ENCODE measurements at places on chromosomes 7 and 10.

DNA sequence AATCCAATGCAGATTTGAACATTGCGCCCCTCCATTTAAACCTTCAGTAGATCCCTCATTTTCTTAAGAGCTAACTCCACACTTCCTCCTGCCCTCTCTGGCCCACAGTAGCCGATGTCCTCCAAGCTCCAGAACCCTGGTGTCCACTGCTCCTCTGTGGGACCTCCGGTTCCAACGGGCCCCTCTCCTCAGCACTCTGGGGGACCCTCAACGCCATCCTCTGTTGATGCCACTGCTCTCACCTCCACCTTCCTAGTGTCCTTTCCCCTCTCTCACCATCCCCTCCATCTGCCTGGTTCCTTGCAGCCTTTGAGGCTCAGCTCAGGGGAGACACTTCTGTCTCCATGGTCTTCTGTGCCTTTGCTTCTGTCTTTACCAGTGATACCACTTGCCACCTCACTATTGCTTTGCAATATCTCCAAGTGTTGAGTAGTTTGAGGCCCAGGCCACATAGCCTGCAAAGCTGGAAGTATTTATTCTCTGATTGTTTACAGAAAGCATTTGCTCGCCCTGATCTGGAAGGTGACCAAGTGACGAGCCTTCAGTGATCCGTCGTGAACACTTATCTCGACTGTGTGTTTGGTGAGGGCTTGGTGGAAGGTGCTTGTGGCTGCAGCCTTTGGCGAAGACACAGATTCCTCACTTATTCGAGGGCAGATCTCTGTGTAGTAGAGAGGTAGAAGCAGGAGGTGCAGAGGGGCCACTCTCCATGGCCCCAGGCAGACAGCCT lies 104.8 kb upstream of the SHH start:
- DNase-seq = no peak

- no peak for DNase-seq
Observed at GRCh38 chr7:103577059-103577458, 131.1 kb upstream of the SLC26A5 start.

DNA sequence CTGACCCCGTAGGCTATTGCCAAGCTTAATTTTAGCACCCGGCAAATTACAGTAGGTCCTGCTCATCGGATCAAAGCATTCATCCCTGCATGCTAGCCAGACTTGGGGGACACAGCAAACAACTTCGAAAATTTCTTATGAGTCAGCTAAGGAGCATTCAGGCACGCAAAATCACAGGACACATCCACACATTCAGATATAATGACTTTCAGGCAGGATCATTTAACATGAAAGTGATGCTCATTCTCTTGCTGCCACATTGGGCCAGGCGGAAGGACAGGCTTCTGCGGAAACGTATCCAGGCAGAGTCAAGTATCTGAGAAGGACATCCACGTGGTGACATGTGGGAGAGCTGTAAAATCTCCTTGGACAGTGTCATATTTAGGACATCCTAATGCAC lies 474.0 kb upstream of the NRP1 start:
- DNase-seq = no peak

DNA sequence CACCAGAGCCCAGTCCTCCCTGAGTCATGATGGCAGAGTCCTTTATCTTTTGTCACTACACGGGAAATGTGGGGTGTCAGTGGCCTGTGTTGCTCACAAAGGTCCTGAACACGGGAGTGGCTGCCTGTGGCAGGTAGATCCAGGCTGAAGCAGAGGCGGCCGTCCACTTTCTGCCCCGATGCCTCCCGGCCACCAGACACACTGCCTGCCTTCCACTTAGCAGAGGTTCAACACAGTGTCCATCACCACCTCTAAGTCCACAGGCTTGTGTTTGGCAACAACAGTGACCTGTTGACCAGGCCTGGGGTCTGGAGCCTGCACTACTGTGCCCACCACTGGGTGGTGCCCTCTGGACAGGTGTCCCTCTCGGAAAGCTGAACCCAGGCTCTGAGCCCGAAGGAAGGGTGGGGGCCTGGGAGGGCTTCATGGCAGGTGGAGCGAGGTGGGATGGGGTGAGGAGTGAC lies 49.9 kb upstream of the CAMK2B start:
- no peak for DNase-seq

GRCh38 chr10:10475812-10476211 lies 541.9 kb upstream of the CELF2 start:
- DNase-seq = no peak

All from NCI-H1105 (cell line).